ENCODE measurements at places on chromosomes 2 and 18.

DNA sequence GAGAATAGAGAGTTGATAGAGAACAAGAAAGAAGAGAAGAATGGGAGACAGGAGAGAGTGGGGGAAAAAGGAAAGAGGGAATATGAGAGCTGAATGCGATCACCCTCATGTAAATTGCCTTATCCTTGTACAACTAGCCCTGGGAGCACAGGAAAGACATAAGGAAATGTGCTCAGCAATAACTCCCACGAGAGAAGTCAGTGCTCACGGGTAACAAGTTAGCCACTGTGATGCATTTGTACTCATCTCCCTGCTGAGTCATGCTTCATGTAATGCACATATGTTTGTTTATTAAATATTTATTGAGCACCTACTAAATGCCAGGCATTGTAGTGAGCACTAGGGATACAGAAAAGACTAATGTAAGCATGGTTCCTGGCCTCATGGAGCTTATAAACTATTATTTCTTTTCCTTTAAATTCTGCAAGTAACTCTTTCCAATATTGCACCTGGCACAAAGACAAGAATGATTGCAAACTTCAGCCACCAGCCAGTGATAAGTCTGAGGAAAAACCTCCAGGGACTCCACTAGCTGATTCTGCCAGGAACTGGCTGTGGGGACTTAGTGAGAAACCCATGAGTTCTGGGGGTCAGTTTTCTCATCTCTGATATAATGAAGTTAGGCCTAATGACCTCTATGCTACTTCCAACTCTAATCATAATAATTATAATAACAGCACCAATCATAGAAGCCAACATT, 124.1 kb downstream of the LNPK start:
- DNase-seq, result no peak

GRCh38 chr18:46346896-46347630, 242.9 kb downstream of the HAUS1 start:
- no peak for DNase-seq

- no peak for DNase-seq
Observed at GRCh38 chr2:190458352-190459107, 50.4 kb downstream of the MFSD6 start.

GRCh38 chr2:232367591-232368233, 10.8 kb upstream of the ALPP start:
- DNase-seq, result no peak

DNA sequence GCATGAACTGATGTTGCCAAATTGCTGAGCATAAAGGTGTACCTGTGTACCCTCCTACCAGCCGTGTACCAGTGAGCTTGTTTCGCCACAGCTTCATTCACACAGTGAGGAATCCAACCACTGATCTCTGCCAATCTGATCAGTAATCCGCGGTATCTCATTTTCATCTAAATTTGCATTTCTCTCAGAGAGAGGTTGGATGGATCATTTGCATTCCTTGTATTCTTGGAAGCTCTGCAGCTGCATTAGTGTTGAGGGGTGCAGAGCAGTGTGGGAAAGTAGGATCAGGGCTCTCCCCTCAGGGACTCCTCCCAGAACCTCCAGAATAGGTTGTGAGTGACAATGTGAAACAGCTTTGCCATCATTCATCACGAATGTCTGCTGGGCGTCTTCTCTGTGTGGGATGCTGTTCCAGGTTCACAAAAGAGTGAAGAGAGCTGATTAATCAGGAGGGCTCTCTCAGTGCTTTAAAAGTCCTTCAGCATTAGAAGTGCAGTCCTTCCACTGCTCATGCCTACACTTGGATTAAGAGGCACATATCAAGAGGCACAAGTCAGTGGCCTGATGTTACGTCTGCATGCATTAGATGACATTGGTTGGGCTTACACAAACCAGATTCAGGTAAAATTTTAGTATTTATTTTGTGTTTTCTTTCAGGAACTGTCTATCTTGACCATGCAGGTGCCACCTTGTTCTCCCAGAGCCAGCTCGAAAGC, 7.5 kb downstream of the MOCOS start:
- no peak for DNase-seq

DNA sequence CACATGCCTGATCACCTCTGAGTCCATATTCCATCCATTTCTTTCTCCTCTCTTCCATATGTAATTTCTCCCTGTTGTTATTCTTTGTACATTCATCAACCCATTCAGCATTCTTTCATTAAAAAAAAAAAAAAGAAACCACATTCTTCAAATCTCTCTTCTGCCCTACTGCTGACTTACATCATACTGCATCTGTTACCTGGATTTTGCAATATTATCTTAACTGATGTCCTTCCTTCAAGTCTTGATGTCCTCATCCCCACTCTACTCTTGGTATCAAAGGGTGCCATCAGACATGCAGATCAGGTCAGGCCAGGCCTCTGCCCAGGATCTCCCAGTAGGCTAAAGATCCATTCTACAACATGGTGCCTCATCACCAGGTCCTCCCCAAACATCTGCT, 90.6 kb downstream of the SGPP2 start:
- peak; percentile 30 for DNase-seq

- DNase-seq, result no peak
Observed at GRCh38 chr2:46801731-46802664, 113.6 kb downstream of the MCFD2 start.

DNA sequence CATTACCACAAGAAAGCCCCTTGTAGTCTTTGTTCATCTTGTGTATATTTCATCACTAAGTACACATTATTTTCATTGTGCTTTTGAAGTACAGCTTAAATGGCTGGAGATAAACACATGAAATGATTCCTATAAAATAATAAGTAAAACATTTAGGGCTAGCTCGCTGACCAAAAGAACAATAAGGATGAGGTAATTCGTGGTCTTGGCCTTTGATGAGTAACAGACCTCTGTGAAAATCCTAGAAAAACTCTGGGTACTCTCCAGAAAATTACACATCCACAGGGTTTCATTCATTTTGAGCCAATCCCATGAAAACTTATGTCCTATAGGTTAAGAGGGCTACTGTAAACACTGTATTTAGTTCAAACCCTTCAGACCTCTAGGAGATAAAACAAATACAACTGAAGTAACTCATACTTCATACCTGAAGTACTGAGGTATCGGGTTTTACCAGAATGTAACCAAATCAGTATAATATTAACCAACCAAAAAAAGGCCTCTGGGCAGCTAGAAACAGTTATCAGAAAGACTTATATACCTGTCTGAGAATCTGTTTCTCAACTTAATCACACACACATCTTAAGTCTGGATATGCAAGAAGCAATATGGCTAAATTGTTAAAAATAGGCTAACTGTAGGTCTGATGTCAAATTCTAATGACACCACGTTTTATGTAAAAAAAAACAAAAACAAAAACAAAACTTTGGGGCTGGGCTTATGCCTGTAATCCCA, 31.0 kb downstream of the CFAP36 start:
- no peak for DNase-seq

DNA sequence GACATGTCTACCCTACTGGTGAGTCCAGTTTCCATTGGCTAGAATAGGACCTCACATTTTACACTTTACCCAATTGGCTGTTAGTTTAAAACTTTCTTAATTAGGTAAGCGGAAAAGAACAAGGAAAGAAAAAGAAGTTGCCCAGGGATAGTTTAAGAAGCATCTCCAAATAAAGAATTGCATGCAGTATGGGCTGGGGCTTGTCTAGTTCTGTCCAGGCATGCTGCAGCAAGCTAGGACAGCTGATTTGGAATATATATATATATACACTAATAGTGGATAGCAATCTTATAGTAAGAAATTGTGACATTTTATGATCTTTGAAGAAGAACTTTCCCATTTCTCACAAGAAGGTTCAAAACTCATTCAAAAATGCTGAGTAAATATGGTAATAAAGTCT, 90.0 kb upstream of the ERBB4 start:
- no peak for DNase-seq

GRCh38 chr2:180669016-180669415, 311.4 kb upstream of the UBE2E3 start:
- no peak for DNase-seq

- DNase-seq, result no peak
Observed at GRCh38 chr2:216447293-216447692, 35.0 kb downstream of the SMARCAL1 start.

DNA sequence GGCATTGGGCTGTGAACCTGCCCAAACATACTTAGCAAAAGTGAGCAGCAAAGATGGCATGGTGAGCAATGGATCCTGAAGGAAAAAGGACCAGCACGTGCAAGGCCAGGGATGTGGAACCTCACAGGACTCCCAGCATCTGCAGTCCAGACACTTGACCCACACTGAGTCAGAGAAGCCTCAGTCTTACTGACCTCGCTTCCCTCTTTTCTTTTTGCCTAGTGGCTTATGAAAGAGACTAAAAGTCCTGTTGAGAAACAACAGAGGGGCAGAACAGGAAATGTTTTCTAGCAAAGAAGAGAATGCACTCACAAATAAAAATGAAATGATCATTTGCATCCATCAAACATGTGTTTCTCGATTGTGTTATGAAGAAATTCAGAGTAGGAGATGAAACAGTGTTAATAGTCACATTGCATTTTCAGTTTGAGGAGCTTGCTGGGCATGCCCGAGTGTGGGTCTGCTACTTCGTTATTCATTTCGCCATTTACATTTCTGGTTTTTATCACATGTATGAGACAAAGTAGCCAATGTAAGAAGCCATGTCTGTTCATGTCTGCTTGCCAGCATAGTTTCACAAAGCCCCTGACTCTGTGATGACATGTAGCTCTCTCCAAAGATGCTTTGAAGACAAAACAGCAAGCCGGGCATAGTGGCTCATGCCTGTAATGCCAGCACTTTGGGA, 118.4 kb downstream of the INO80D start:
- DNase-seq, result no peak

DNA sequence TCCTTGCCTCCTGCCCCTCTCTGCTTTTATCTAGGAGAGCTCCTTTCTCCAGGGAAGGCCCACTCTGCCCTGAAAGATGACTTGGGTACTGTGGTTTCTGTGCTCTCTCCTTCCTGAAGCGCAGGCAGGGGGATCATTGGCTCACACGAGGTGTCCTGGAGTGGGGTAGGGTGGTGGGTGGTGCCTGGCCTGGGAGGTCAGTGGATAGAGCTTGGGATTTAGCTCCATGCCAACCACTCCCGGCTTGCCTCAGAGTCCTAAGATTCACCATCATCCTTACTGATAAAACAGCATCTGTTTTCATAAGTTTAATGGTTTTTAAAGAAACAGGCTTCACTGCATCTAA, 63.1 kb downstream of the CIB4 start:
- no peak for DNase-seq

DNA sequence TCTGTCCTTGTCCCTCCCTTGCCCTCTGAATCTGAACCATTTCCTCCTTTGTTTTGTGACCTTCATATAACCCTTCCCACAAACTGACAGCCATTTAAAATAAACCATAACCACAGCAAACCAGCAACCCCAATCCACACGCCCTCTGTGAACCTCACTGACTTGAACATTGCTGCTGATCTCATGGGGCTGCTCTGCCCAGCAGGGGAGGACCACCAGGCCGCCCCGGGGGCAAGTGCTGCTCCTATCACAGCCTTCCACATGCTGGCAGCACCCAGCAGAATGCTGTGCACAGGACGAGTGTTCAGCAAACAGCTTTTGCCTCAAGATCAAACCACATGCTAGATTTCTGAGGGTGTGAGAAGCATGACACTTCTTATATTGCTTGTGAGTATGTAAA, 73.9 kb upstream of the UXS1 start:
- DNase-seq, result no peak
